DMS79 (cell line): ENCODE measurements at places on chromosomes 12 and 14.

- no peak for DNase-seq
These were observed 120.2 kb downstream of the SAMD4A start for GRCh38 chr14:54686871-54687749.

DNA sequence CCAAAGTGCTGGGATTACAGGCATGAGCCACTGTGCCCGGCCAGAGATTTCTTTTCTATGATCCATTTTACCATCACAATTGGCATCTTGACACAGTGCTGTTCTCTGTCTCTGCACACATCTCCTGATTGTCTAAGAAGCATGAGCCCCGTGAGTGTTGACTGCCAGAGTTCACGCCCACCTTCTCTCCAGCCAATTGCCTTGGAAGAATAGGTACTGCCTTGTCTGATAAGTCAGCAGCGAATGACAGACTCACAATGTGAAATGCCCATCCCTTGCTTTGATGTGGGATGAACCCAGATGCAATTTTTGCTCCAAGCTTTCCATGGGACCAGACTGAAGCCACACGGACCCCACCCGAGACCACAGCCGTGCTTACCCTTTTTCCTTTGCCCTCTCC is 19.3 kb downstream of the EIF5 start:
- DNase-seq, result no peak

GRCh38 chr12:96177013-96177412 is 17.2 kb upstream of the ELK3 start:
- DNase-seq, result no peak

DNA sequence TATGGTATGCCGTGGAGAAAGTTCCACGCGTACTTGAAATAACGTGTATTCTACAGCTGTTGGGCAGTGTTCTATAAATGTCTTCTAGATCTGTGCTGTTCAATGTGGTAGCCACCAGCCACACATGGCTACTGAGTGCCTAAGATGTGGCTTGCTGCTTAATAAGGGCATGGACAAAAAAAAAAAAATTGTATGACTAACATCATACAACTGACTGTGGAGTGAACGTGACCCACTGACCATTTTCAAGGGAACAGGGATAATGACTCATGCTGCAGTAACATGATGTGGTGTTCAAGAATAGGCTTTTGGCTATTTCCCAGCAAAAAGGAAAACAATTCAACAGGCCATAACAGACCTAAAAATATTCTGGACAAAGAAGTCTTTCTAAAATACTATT is 13.0 kb downstream of the ATG14 start:
- no peak for DNase-seq

GRCh38 chr14:25026476-25027137 is 23.3 kb downstream of the STXBP6 start:
- no peak for DNase-seq

GRCh38 chr14:37597914-37598746 is 2.7 kb downstream of the TTC6 start:
- DNase-seq, result peak; percentile 74

DNA sequence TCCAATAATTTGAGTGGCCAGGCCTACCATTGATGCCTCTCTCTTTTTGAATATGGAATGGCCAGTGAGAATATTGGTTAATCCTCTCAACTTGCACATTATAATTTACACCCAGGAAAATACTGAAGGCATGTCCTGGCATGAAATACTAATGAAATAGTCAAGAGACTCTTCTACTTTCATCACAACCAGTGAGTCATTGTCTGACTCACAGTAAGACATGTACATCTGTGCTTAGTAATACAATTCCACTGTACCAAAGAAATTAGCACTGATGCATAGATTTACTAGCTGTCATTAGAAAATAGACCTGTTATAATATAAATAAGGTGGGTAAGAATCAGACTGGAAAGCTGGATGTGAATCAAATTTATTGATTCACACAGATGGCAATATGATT is 31.6 kb downstream of the KCNC2 start:
- DNase-seq, result no peak

DNA sequence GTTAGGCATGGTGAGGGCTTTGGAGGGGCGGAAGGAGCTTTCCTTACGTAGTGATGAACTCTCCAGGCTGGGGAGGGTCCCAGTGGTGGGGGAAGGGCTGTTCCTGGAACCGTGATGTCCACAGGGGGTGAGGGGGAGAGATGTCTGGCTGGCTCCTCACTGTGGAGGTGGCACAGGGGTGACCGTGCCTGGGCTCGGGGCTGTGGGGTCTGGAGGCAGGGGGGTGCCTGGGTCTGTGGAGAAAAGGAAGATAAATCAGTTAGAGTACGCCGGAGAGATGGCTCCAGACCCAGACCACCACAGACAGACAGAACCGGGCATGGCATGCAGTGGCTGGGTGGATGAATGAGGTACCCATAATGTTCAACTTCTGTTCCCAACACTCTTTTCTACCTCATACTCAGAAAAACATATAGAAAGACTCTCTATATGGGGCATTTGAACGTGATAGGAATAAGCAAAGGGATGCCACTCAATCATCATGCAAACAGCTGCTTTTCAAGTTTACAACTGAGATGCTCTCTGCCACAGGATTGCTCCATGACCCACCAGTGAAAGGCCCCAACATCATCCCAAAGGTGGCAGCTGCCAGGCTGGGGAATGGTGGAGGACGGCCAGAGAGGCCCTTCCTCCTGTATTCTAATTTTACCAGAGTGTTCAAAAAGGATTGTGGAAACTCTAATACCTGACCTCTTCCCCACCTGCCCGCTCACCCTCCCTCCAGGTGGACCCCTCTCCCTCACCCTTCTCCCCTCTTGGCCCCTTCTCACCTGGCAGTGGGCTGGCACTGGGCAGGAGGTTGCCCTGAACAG is 5.6 kb downstream of the MYL6 start:
- DNase-seq, result no peak
